ENCODE measurements at places on chromosomes 2 and 18.
A peak's percentile ranks its signal among the peaks of the same experiment; 100 is the strongest.

DNA sequence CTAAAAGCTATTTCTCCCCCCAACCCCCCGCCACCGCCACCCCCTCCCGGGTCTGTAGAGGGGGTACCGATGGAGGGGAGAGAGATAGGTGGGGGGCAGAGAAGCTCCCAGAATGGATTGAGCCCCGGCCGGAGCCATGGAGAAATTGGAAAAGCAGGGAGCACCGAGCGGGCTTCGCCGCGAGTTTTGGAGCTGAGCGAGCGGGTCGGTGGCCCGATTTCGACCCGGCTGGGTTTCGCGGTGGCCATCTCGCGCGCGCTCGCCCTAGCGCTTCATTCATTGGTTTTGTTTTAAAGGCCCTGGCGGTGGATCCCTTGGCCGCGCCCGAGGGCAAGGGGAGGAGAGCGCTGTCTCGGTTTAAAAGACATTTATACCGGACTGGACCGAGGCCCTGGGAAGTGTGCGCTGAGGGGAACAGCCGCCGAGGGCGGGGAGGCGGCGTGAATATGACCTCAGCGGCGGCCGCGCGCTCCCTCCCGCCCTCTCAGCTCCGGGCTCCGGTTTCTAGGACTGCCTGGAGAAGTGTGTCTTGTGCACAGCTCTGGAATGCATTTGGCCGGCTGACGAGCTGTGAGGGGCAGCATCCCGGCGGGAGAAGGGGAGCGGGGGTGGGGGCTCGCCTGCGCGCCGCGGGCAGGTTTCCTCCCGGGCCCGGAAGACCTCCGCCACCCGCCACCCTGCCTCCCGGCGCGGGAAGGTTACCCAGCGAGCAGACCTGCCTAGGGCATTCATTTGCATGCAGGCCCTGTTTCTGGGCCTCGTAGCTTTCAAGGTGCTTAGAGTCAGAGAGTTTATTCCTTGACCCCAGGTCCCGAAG, 1.7 kb upstream of the SMAD7 start:
- no peak for DNase-seq

GRCh38 chr2:240595381-240596079, 9.0 kb downstream of the CAPN10 start:
- no peak for DNase-seq

- DNase-seq, result peak; percentile 64
Measured at GRCh38 chr2:176637486-176638166, 368.4 kb downstream of the MTX2 start.

GRCh38 chr2:43333656-43334144, 107.3 kb upstream of the ZFP36L2 start:
- DNase-seq, result no peak

- DNase-seq, result no peak
Measured at GRCh38 chr2:46325182-46325928, 28.1 kb downstream of the EPAS1 start.

GRCh38 chr2:218658671-218659257, 659 bp downstream of the ZNF142 start:
- peak; percentile 80 for DNase-seq

DNA sequence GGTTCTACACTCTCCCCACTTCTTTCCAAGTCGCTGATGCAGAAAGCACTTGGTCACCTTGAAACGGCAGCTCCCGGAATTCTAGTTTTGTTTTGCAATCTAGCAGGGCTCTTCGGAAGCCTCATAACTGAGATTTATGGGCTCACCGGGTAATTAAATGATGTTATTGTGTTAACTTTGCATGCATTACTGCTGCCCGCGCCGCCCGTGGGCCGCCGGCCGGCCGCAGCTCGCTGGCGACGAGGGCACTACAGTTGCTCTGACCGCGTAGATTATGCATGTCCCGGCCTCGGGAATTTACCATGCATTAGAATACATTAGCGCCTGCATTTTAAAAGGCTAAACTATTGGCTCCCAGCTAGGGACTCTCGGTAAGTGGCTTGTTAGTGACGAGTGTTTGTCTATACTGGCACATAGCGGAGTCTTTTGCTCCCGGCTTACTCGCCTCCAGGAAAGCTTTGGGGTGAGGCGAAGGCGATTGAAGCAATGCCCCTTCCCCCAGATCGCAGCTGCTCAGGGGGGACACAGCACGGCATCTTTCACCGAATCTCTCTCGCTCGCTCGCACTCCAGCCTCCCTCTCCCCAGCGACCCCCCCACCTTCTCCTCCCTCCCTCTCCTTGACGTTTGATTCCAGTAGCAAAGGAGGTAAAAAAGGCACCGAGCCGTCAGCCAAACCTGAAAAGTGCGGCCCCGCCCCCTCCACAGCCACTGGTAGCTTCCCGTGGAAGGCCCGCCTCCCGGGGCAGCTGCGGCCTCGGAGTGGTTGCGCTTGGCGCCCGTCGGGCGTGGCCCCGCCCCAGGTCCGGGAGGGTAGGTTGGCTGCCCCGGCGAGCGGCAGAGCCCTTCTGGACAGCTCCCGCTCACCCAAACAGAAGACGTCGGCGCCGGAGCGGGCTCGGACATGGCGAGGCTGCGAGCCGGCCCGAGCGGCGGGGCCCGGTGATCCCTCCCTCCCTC, at the start of gene ONECUT2:
Gene ONECUT2, plus strand, starts transcription at position 839 of the 959 bp plus-strand sequence. CDS start 343 bp downstream, outside the sequence.
- DNase-seq, result peak; percentile 77

DNA sequence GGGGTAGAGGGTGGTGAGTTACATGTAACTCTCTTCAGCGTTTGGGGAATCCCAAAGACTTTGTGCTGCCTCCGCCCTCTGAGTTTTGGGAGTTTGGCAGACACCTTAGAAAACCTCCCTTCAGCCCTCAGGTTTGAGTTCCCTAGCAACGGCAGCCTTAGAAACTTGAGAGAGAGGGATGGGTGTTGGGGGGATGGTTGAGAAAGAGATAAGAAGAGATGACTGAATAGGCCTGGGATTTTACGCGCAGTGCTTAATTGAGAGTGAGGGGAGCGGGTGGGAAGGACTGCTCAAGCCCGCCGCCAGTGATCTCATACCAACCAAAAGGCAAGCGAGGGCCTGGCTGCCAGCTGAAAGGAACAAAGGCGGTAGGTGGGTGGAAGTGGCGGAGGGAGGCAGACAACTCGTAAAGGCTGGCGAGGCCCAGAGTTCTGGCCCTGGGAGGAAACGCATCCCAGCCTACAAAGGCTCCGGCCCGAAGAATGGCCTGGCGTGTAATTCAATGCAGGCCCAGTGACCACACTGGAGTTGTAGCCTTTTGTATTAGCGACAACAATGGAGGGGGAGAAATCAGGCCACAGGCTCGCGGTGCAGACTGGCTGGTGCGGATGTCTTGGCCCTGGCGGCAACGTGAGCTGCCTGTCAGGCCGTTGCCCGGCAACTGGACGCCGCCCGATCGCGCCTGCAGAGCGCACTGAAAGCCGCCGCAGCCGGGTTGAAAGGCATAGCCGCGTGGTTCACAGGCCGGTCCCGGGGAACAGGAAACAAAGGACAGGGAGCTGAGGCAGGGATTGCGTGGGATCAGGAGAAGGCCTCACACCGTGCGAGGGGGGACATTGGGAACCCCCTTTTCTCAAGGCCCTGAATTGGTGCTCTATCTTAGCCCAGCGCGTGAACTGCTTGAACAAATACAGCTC, 39.9 kb upstream of the DARS1 start:
- peak; percentile 62 for DNase-seq

DNA sequence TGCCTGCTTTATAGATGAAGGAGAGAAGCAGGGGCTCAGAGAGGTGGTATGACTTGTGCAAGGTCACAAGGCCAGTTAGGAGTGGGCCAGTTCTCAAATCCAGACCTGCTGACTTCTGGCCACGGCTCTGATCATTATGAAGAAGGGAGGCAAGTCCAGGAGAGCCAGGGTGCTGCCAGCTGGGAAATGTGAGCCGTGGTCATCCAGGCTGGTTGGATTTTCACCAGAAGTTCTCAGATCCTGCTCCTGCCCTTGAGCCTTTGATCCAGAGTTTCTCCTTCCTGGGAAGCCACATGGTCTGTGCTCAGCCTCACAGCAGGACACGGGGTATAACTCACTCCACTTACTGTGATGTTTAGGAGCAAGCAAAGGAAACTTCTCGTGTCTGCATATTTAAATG, 239.9 kb downstream of the KLHL29 start:
- DNase-seq, result no peak

- peak; percentile 51 for DNase-seq
Measured at GRCh38 chr2:240250985-240251847, 110.8 kb upstream of the OTOS start.

GRCh38 chr2:70956141-70956540, 20.4 kb downstream of the ATP6V1B1 start:
- peak; percentile 7 for DNase-seq

DNA sequence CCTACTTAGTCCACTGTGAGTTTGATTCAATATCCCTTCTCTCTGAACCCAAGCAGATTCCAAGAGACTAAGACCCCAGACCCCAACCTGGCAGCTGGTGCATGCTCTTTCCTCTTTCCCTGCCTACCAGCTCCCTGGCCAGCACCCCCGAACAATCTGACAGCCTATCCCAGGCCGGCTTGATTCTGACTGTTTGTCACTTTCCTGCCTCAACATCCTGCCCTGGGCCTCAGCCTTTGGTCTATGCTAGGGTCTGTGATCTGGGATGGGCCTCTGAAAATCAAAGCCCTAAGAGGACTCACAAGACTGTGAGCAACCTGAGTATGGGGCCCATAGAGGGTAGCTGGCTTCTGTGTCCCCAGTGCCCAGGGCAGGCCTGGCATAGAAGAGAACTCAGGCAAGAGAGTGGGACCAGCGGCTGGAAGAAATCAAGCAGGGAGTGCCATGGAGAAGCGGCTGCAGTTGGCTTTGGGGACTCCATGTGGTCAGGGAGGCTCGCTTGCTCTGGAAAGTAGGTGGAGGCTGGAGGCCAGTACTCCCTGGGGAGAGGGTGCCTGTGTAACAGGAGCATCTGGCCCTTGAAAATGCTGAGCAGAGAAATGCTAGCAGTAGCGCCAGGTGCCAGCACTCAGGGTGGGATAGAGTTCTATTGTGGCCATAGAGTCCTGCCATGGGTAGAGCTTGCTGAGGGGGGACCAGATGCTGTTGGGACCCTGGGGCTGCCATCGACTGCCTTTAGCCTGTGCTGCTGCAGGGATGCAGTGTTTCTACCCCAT, 343.9 kb downstream of the DYSF start:
- no peak for DNase-seq

- DNase-seq, result no peak
Measured at GRCh38 chr2:112812318-112813267, 24.0 kb downstream of the IL1B start.

DNA sequence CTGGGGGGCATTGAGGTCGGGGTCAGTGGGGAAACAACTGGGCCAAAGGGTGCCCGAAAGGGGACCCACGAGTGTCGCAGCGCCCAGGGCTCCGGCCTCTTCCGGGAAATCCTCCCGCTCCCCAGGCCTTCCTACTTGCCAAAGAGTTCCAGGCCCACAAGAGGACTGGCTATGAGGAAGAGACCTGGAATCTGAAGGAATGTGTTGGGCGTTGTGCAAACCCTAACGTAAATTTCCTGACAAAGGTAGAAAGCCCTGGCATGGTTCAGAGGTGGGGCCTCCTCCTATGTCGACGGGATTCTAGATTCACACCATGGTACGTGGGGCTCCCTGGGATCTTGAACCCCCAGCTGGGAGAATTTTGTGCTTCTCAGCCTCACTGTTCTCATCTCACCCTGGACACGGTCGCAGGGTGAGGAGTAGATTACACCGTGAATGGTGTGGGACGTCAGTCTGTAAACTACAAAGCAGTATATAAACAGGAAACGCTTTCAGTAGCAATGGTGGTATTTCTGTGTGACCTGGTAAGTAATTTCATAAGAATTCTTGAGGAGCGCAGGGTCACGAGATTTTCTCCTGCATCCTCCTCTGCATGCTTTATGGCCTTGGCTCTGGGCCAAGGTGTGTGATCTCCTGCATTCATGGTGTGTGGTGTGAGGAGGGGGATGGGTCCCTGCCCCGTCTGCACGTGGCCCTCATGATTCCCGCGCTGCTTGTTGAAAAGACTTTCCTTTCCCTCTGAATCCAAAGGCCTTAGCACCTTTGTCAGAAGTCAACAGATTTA, 868 bp downstream of the HSBP1L1 start:
- DNase-seq, result no peak

GRCh38 chr2:12556762-12557161, 160.0 kb upstream of the TRIB2 start:
- no peak for DNase-seq

GRCh38 chr18:12574494-12575185, 83.3 kb downstream of the SPIRE1 start:
- no peak for DNase-seq

GRCh38 chr2:20448246-20448976, 1.5 kb downstream of the RHOB start:
- no peak for DNase-seq

- no peak for DNase-seq
Measured at GRCh38 chr2:28607730-28608499, 112.1 kb downstream of the PLB1 start.

- DNase-seq, result no peak
Measured at GRCh38 chr2:137947728-137948336, 16.4 kb upstream of the HNMT start.

- DNase-seq, result no peak
Measured at GRCh38 chr2:86235196-86235980, 36.1 kb downstream of the MRPL35 start.

- no peak for DNase-seq
Measured at GRCh38 chr2:165691615-165692014, 102.4 kb downstream of the GALNT3 start.

GRCh38 chr2:232776435-232776834, at the start of gene KCNJ13:
Gene KCNJ13, minus strand, starts transcription at chr2:232776565. Its CDS starts 5,203 bp downstream, at chr2:232771362.
- DNase-seq, result no peak

- DNase-seq, result no peak
Measured at GRCh38 chr2:236238751-236239150, 25.5 kb downstream of the ASB18 start.

Measured in activated CD8-positive, alpha-beta memory T cell treated with anti-CD3 and anti-CD28 coated beads for 24 hours (primary cell).